MG63 (cell line): ENCODE measurements at places on chromosomes 1 and 21. TPM values are rescaled to one million over a fixed set of nuclear protein-coding genes. Genes with fewer than 3 reads are reported as not detected.
A peak's percentile ranks its signal among the peaks of the same experiment; 100 is the strongest.

The UBXN10 gene
- not detected in 2 replicates for total RNA-seq

DNA sequence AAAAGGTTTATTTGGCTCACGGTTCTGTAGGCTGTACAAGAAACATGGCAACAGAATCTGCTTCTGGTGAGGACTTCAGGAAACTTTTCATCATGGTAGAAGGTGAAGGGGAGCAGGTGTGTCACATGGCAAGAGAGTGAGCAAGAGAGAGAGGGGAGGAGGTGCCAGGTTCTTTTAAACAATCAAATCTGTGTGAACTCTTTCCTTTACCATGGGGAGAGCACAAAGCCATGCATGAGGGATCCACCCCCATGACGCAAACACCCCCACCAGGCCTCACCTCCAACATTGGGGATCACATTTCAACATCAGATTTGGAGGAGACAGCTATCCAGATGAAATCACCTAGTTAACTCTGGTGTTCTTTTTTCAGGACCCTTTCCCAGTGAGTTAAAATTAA is 103.6 kb downstream of the GALNT2 start:
- no peak for DNase-seq

GRCh38 chr1:157956732-157957131 is 36.7 kb upstream of the KIRREL1 start:
- DNase-seq: no peak

The SLAMF1 gene
- total RNA-seq: not detected in 2 replicates

DNA sequence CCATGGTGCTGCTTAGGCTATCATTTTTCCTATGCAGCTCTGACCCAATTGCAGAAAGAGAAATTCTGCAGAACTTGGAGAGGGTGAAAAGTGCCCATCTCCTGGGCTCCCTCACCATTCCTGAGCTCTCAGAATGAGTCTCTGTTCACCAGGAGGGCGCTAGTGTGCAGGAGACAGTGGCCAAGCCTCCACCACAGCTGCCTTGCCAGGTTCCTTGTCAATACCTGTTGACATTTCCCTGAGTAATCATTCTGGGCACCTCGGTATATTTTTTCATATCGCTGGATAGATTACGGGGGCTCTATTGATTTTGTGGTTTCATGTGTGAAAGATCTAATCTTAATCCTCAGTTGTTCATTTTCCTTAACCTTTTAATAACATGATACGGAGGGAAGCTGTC is 13.0 kb upstream of the C8B start:
- DNase-seq: no peak

DNA sequence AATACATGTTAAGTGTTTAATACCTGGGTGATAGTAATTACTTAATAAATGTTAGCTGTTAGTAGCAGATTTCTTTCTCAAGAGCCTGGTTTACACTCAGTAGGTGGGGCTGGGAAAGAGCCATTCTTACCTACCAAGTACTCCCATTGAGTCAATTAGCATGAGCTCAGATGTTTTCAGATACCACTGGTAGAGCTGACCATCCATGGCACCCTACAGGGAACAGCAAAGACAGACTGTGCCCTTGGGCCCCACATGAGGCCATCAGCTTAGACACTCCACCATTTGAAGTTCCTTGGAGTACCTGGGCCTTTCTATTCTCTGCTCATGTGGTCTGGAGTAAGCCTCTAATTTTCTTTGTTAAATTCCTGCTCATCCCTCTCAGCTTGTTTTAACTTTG is 179.3 kb downstream of the CACNA1E start:
- DNase-seq: no peak

- no peak for DNase-seq
Observed at GRCh38 chr1:40723196-40723955, 31.9 kb downstream of the NFYC start.

DNA sequence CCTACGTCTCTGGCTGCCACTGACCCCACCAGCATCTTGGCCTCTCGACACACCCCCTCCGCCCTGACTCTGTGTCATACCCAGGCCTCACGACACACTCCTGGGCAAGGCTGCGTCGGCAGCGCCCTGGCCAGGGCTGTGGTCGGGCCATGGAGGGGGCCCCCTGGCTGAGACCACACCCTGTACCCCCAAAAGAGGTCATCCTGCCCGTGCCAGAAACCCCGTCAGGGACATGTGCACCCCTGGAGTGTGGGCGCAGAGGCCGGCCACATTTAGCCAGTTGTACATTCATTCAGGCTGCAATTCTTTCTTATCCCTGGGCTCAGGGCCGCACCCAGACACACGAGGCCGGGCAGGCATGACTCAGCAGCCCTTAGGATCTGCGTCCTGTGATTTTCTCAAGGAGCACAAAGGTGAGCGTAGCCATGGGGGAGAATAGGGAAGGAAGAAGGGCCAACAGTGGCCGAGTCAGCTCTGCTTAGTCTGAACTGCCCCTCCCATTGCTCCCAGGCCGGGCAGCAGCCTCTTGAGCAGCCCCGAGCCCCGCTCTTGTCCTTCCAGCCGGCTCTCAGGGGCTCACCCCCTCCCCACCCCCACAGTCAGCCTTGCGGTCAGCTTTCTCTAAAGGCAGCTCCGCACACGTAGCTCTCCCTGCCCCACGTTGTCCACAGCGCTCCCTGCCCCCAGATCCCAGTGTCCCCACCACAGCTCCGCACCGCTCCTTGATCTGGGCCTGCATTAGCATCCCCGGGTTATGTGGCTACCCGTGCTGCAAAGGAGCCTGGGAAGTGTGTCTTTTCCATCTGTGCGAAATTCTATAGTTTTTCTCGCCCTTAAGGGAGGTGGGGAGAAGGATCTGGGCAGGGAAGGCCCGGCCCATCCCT is 7.9 kb downstream of the CSTB start:
- DNase-seq: peak; percentile 75

- DNase-seq: peak; percentile 85
Observed at GRCh38 chr1:201655243-201655642, 116.3 kb downstream of the NAV1 start.

The DMBX1 gene
- total RNA-seq: not detected in 2 replicates

The C1orf185 gene
- not detected in 2 replicates for total RNA-seq

- no peak for DNase-seq
Observed at GRCh38 chr1:16019644-16020277, 1.9 kb upstream of the HSPB7 start.

- no peak for DNase-seq
Observed at GRCh38 chr1:51549016-51549619, 30.1 kb upstream of the EPS15 start.

The RAB29 gene
- 13.6 and 18.5 TPM in 2 replicates for total RNA-seq

DNA sequence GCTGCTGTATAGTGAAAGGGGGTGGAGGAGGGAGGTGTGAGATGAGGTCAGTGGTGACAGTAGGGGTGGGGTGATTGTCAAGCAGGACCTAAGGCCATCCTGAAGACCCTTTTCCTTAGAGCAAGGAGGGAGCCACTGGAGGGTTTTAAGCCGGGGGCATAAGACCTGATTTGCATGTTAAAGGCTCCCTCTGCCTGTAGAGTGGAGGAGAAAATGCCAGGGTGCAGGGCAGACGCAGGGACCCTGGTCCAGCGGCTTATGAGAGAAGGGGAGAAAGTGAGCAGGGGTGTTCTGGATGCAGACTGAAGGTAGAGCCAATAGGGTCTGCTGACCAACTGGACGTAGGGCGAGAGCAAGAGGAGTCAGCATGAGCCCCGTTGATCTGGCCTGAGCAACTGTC is 154.1 kb downstream of the TRABD2B start:
- DNase-seq: no peak

The PLA2G2D gene
- total RNA-seq: not detected in 2 replicates

The SLFNL1 gene
- total RNA-seq: not detected in 2 replicates

DNA sequence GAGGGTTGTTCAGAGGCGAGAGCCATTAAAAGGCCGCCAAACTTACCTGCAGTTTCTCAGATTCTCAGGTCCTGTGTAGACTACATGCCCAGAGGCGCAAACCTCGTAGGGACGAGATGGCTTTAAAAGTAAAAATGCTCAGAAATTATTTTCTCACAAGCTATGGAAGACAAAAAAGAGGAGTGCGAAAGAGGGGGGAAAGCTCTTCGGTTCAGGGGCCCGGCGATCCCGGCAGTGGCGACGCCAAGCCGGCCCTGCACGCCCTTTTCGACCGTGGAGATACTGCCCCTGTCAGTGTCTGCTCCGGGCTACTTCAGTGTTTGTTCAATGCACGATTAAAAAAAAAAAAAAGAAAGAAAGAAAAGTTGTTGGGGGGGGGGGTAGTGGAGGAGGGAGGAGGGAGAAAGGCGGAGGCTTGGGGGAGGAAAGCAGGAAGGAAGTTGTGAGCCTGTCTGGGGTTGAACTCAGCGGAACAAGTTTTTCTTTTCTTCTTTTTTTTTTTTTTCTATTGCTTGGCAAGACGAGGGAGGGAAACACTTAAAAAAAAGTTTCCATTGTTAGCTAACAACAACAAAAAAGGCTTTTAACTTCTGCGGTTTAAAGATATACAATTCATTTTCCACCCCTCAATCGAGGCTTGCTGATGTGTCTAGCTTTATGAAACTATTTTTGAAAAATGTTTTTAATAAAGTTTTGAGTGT is at the start of gene ITPKB:
ITPKB (minus strand) TSS at position 288 of the 701 bp plus-strand sequence. CDS start 1,824 bp downstream, outside the sequence.
- DNase-seq: peak; percentile 71

- DNase-seq: peak; percentile 87
Observed at GRCh38 chr1:26999440-26999987, 6.0 kb downstream of the TRNP1 start.

DNA sequence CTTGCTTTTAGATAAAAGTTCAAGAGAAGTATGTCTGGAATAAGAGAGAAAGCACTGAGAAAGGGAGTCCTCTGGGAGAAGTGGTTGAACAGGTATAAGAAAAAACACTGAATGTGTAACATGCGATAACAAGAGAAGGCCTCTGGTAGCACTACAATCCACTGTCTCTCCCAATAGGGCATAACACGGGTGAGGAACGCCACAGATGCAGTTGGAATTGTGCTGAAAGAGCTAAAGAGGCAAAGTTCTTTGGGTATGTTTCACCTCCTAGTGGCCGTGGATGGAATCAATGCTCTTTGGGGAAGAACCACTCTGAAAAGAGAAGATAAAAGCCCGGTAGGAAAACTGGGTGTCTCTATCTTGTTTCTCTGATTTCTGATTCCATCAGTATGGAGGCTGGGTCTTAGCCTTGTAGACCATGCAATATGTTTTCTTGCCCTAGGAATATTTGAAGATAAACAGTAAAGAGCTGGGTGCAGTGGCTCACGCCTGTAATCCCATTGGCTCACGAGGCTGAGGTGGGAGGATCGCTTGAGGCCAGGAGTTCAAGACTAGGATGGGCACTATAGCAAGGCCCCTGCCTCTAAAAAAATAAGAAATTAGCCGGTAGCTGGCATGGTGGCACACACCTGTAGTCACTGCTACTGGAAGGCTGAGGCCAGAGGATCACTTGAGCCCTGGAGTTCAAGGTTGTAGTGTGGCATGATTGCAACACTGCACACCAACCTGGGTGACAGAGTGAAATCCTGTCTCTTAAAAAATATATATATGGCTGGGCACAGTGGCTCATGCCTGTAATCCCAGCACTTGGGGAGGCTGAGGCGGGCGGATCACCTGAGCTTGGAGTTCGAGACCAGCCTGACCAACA is 40.4 kb downstream of the DAP3 start:
- DNase-seq: peak; percentile 51

The DENND4B gene
- 7.7 and 9.3 TPM in 2 replicates for total RNA-seq

The HSD3B1 gene
- total RNA-seq: not detected in 2 replicates

GRCh38 chr1:29505532-29506220 is 269.4 kb downstream of the PTPRU start:
- no peak for DNase-seq

DNA sequence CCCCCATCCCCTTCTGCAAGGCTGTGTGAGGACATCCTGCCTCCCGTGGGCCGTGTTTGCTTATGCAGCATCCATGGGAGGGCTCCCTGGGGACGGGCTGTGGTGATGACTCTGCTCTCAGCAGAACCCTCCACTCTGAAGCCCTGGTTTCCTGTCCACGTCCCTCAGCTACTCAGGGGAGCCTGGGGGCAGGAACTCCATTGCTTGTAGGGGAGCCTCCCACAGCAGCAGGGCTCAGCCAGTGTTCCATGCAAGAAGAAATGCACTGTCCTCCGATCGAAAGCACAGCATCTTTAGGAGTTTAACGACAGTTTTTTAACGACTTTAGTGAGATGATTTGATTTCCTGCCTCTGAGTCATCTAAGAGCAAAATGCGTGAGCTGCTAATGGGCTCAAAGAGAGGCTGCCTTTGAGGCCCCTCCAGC is 8.3 kb upstream of the KCNAB2 start:
- DNase-seq: peak; percentile 65

DNA sequence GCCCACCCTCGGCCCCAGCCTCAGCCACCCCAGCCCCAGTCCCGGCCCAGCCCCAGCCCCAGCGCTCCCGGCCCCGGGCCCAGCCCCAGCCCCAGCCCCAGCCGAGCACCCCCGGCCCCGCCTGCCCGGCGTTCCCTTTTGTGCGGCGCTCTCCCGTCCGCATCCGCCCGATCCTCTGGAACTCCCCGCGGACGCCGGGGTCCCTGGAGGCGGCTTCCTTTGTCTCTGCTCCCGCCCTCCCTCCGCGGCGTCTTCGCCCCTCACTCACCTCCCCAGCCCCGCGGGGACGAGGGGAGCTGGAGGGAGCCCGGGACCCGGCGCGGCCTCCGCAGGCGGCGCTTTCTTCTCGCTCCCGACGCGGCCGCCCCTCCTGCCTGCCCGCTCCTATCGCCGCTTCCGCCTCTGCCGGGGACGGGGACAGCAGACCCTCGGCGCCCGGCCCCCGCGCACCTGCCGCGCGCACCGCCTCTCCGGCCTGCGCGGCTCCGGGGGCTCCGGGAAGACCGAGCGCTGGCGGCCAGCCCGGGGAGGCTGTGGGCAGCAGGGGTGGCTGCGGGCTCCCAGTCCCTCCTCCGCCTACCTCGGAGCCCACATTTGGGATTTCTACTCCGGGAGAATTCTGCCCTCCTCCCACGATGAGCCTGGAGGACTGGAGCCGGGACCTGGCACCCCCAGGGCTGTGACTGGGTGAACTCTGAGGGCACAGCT is 14.0 kb downstream of the AGRN start:
- no peak for DNase-seq

The KCNA3 gene
- total RNA-seq: not detected in 2 replicates

- DNase-seq: no peak
Observed at GRCh38 chr1:118954301-118954905, 33.7 kb downstream of the TBX15 start.
